Stimulated activated CD4-positive, alpha-beta T cell treated with anti-CD3 and anti-CD28 coated beads, Interleukin-15, amount 100 ng/mL, for 48 hours (primary cell): ENCODE measurements at places on chromosomes 12 and 14.
A peak's percentile ranks its signal among the peaks of the same experiment; 100 is the strongest.

- DNase-seq = no peak
These were observed 214.9 kb upstream of the BTG1 start for GRCh38 chr12:92360543-92360942.

- no peak for DNase-seq
These were observed 5.5 kb downstream of the AMN start for GRCh38 chr14:102927878-102928411.

- no peak for DNase-seq
These were observed 186.4 kb downstream of the MSRB3 start for GRCh38 chr12:65464930-65465329.

- no peak for DNase-seq
These were observed 3.2 kb upstream of the KRT2 start for GRCh38 chr12:52655251-52655650.

GRCh38 chr12:57939291-57939690 lies 2.1 kb upstream of the ATP23 start:
- no peak for DNase-seq

DNA sequence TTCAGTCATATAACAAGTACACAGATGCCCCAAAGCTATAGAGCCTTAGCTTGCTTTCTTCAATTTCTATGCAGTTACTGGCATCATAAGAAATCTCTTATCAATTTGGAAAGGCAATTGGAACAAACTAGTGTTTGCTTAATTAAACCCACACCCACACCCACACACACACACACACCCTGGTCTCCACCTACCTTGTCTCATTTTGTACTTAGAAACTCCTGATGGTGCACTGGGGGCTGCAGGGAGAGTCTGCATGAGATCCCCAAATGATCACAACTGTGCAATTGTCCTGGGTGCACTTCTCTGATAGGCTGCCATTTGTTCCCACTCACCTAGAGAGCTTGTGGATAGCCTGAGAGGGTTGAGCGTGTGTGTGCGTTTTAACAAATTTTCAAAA lies 40.5 kb upstream of the PTCSC3 start:
- DNase-seq = no peak

GRCh38 chr14:76566439-76566838 lies 190.5 kb downstream of the ESRRB start:
- DNase-seq = no peak

- no peak for DNase-seq
These were observed 92.9 kb upstream of the NEDD1 start for GRCh38 chr12:96814200-96814599.

- no peak for DNase-seq
These were observed 7.1 kb upstream of the IFNG-AS1 start for GRCh38 chr12:67982164-67982563.

DNA sequence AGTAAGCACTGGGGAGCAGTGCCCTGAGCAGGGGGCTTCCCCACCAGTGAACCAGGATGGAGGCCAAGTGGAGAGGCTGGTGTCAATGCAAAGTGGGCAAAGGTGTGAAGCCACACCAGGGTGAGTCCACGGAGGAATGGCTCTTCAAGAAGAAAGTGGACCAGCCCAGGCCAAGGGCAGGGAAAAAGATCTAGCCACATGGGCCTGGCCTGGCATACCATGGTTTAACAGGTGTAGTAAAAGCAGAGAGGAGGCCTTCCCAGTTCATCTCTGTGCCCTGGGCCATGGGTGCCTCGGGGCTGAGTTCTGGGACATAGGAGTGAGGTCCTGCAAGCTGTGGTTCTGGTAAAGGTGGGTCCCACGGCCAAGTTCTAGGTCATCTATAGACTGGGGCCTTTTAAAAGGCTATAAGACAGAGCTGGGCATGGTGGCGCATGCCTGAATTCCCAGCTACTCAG lies 153.4 kb downstream of the DPF3 start:
- DNase-seq = no peak

- no peak for DNase-seq
These were observed 649.9 kb upstream of the FOXG1 start for GRCh38 chr14:28116716-28117115.

DNA sequence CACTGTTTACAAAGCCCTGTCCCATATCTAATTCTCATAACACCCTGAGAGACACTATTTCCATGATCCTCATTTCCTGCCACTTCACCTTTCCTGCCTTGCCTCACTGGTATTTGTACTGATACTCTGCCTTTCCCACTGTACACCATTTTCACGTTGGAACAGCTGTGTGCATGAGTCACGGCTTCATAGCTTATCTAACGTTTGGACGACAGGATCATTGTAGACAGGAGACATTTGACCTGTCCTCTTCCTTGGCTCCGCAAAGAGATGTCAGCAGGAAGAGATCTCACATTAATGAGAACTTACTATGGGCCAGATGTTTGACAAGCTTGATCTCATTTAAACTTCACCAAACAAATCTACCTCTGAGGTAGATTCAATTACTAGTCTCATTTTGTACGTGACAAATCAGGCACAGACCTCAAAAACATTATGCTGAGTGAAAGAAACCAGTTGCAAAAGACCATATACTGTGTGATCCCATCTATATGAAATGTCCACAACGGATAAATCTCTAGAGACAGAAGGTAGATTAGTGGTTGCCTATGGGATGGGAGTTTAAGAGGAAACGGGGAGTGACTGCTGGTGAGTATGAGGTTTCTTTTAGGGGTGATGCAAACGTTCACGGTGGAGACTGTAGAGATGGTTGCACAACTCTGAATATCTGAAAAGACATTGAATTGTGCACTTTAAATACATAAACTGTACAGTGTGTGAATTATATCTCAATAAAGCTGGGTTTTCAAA lies 71.2 kb downstream of the KCNK13 start:
- DNase-seq = no peak

DNA sequence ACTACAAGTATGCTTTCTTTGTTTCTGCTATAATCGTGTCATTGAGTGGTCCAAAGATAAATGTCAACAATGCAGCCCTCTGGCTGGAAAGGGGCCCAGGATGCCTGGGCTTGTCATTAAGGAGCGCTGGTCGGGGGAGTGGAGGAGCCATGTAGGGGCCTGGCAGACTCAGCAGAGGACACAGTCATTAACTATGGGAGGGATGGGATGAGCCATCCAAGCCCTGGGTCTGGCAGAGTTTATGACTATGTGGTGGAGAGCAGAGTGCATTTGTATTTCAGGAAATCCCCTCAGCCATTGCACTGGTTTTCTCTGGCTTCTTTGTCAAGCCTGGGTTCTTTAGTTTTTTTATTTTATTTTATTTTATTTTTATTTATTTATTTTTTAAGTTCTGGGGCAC lies 243.1 kb downstream of the C12orf75 start:
- no peak for DNase-seq

DNA sequence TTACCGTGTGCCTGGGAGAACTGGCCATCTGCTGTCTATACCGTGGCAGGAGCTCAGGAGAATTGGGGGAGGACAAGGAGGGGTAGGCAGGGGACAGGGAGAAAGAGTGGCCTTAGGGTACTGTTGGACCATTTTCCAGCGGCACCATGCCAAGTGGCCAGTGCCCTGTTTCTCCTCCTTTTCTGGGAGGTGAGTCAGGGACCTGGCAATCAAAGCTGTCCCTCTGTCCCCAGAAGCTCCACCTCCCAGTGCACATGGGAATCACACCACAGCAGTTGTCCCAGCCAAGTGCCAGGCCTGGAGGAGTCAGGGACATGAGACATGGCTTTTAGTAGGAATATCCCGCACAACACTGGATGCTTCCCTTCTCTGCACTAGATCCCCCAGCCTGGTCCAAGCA lies 118.0 kb downstream of the GCH1 start:
- DNase-seq = no peak

DNA sequence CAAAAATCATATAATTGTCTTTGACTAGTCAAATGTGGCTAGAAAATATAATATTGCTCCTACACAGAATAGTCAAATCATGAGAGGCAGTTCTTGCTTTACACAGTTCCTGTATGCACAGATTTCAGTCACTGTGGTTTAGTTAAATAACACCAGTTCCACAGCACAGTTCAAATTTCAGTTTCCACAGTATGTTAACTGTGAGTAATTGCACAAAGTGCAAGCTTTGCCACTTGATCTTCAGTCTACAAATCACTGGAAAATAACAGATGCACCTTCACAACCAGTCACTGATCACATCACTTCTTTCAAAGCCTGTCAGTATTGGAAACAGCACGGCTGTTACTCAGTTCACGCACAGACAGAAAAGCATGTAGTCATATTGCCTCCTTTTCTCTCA lies 38.7 kb downstream of the KCNH5 start:
- DNase-seq = no peak

GRCh38 chr12:131061041-131061806 lies 107.5 kb downstream of the ADGRD1 start:
- DNase-seq = no peak

GRCh38 chr12:89693639-89694202 lies 14.9 kb downstream of the ATP2B1 start:
- DNase-seq = no peak

- DNase-seq = no peak
These were observed 16.9 kb downstream of the TMEM117 start for GRCh38 chr12:43852744-43853143.

- DNase-seq = no peak
These were observed 11.3 kb downstream of the TSFM start for GRCh38 chr12:57793920-57794319.

DNA sequence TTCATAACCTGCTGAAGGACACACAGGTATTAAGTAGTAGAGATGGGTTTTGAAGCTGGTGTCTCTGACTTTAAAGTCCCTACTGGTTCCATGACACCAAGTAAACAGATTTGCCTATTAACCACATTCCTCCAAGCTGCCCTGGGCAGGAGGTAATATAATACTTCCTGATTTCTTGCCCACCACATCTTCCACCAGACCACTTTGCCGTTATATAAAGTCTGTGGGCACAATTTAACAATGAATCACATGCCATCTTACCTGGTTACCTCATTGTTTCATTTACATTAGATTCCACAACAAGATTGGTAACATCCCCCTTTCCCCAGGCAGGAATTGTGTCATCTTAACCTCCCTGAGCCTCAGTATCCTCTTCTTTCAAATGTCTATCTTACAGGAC lies 900 bp upstream of the LRRC23 start:
- no peak for DNase-seq

GRCh38 chr14:24122898-24123297 lies 7.6 kb upstream of the FITM1 start:
- DNase-seq = no peak

DNA sequence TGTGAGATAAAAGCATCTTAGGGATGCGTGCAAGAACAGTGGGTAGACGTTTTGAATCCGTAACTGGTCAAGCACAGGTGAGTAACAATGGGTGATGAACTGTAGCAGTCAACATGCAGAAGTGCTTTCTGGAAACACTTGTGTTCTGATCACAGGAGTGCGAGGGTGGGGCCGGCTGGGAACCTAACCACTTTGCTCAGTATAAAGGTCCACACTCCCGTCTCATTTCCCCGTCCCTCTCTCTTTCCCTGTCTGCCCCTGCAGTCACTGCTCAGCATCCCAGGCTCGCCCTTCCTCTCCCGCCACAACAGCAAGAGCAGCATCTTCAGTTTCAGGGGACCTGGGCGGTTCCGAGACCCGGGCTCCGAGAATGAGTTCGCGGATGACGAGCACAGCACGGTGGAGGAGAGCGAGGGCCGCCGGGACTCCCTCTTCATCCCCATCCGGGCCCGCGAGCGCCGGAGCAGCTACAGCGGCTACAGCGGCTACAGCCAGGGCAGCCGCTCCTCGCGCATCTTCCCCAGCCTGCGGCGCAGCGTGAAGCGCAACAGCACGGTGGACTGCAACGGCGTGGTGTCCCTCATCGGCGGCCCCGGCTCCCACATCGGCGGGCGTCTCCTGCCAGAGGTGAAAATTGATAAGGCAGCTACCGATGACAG lies 127.1 kb downstream of the FIGNL2 start:
- DNase-seq = peak; percentile 32

- DNase-seq = no peak
These were observed 22.4 kb downstream of the VPS37B start for GRCh38 chr12:122873540-122873939.

GRCh38 chr12:43766291-43766690 lies 7.5 kb downstream of the IRAK4 start:
- DNase-seq = no peak

DNA sequence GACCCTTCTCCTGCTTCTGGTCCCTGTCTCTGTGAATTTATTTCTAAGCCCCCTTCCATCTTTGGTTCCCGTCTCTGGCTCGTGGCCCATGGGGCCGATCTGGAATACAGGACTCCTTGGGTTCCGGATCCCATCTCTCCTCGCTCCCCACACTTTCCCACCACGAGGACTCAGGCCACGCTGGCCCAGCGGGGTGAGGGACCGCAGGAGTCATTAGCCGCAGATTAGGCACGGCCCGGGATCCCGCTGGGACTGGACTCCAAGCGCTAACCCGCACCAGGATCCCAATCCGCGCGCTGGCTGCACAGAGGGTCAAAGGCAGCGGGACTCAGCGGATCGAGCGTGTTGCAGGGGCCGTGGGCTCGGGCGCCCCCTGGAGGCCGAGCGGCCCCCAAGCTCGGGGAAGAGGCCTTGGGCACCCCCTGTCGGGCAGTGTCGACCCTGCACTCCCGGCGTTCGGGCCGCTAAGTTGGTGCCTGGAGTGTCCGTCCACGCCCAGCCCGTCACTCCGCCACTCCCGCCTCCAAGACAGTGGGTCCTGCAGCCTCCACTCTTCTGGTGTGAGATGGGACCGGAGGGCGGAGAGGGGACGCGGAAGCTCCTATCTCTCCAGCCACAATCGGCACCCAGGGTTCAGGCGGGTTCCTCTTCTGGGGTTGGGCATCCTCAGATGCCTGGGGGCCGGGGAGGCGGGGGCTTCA lies 9.5 kb downstream of the SHMT2 start:
- peak; percentile 84 for DNase-seq
